NCI-H2171 (cell line): ENCODE measurements at places on chromosomes 11 and 22.

- DNase-seq, result no peak
Observed at GRCh38 chr11:115333949-115334348, 170.3 kb downstream of the CADM1 start.

GRCh38 chr11:130212431-130212961 lies 52.9 kb downstream of the ST14 start:
- DNase-seq, result no peak

DNA sequence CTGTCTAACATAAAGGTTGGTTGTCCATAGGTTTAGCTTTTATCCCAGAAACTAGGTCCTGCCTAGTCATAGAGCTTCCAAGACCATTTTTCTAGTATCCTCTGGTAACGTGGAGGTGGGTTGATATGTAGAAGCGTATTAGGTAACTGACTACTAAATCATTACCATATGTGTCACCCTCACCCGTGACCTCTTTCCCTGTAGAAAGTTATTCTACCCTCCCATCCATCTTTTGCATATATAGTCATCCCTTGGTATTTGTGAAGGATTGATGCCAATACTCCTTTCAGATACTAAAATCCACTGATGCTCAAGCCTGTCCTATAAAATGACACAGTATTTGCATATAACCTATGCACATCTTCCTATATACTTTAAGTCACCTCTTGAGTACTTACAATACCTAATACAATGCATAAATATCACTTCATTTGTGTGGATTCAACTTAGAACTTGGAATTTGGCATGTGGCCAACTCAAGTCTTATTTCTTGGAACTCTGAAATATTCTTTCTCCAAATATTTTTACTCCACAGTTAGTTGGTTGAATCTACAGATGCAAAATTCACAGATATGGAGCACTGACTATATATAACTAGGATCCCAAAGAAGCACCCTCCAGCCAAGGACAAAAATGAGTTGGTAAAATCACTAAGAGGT lies 497.0 kb upstream of the TENM4 start:
- DNase-seq, result no peak

DNA sequence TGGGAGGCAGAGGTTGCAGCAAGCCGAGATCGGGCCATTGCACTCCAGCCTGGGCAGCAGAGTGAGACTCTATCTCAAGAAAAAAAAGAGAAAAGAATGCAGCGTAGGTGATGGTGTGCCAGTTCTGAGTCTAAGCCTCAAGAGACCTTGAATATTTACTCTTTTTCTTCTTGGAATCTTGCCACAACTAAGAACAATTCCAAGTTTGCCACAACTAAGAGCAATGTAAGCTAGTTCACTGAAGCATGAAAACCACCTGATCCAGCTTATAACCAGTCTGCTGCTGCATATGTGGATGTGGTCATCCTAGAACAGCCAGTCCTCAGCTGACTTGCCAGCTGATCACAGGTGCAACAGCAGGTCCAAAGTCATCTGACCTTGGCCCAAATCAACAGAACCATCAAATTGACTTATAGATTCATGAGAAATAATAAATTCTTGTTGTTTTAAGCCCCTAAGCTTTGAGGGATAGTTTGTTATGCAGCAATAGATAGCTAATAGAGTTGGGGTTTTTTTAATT lies 25.4 kb upstream of the SEZ6L start:
- DNase-seq, result peak; percentile 39

GRCh38 chr11:61630089-61630488 lies 49.2 kb upstream of the SYT7 start:
- no peak for DNase-seq

GRCh38 chr11:65871811-65872548 lies 620 bp downstream of the EFEMP2 start:
- DNase-seq, result no peak

DNA sequence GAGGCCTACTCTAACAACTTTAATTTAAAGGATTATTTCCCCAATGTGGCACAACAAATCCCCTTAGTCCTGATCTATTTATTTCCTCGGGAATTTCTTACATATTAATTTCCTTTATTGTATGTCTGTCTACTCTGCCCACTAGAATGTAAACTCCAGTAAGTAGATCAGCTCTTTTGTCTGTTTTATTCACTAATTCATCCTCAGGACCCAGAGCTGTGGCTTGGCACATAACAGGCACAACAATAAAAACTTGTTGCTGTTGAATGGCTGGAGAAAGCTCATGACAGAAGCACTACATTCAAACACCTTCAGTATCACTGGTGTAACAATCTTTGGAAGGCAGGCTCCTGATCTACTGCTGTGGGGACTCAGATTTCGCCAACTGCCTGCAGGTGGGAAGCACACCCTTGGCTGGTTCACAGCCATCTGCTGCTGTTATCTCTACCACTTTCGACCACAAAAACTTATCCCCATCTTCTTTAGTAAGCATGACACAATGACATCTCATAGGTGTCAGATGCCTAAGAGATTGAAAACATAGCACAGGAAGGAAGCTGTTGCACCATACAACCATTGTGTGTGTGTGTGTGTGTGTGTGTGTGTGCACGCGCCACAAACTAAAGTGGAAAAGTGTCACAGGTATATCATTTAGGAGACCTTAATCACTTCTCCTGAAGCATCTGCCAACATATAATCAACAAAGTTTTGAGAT lies 11.9 kb downstream of the HIRA start:
- peak; percentile 61 for DNase-seq

- DNase-seq, result no peak
Observed at GRCh38 chr11:61613051-61613450, 32.2 kb upstream of the SYT7 start.

- no peak for DNase-seq
Observed at GRCh38 chr11:95548416-95548815, 241.2 kb downstream of the FAM76B start.

GRCh38 chr22:46214616-46215015 lies 35.5 kb downstream of the CDPF1 start:
- DNase-seq, result no peak

DNA sequence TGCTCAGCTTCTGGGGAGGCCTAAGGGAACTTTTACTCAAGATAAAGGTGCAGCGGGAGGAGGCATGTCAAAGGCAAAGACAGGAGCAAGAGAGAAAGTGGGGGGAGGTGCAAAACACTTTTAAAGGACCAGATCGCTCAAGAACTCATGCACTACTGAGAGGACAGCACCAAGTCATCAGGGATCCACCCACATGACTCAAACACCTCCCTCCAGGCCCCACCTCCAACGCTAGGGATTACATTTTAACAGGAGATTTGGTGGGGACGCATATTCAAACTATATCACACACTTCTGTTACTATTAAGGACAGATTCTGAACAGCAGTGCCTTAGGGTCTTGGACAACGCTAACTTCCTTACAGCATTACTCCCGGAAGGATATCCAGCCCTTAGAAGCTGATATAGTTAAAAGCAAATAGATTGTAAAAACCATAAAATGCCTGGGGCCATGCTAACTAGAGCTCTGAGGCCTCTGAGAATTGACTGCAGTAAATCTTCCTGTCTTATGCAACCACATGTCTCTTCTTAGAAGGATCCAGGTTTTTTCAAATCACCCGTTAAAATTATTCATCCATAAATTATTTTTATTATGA lies 16.7 kb upstream of the ZC3H12C start:
- no peak for DNase-seq

GRCh38 chr11:30730011-30730410 lies 143.9 kb upstream of the MPPED2 start:
- no peak for DNase-seq

DNA sequence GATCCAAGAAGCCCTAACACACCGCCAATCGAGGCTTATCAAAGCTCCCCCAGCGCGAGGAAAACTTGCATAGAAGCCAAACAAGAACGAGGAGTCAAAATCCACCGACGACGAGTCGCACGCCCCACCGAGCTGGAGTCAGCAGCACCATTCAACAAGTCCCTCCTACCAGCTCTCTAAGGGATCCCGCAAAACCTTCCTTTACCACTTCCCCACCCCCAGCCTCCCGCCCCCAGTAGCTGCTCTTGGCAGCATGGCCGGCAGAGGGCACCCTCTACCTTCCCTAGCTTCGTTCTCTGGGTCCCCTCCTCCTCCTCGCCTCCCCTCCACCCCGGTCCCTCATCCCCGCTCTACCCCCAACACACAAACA lies 1.4 kb downstream of the BDNF start:
- peak; percentile 34 for DNase-seq

- DNase-seq, result no peak
Observed at GRCh38 chr22:17471886-17472535, 91.3 kb upstream of the SLC25A18 start.

DNA sequence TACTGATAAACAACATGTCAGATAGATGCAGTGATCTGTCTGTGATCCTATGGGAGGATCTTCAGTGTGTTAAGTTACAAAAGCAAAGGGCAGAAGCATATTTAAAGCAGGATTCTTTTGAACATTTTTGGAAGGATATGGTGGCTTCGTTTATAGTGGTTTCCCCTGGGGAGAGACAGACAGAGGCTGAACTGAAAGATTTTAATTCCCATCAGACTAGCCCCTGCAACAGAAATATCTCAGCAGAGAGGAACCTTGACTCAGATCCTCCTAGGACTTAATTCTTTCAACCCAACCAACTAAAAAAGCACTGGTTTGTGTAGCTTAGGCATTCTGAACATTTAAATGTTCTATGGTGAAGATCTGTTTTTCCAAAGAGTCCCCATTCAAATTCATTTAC lies 5.7 kb downstream of the CLTCL1 start:
- DNase-seq, result no peak

DNA sequence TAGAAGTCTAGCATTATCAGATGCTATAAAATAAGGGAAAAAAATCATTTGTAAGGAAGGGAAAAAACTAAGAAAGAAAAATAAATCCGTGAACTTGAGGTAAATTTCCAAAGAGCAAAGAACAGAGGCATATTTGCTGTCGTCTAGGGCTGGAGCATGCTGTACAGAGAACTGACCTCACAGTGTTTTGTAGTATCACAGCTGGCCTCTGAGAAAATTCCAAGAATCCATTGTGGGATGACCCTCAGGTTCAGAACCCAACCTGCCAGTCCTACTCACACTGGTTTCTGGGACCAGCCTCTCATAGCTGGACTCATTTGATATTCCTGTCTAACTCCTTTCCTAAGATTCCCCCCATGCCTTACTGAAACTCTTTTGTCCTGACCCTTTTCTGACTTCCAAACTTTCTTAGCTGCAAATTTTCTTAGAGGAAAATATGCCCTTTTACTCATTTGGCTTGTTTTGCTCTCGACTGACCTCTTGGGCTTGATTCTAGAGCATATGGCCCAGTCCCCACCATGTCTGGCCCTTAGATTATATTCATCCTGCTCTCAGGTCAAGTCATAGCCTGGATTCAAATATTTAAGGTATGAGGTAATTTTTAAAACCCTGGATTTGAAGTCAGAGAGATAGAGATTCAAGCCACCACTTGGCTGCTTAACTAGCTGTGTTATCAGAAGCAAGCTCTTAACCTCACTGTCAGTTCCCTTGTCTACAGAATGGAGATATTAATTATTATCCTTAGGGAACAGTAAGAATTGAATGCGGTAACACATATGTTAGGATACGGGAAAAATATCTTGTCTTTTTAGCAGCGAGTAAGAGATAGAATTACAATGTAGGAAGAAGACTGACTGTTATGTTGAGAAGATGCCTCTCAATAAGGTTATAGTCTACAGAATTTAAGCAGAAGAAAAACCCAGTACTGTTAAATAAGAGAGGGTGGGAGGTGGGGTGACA lies 89.7 kb upstream of the KCNA4 start:
- DNase-seq, result no peak

GRCh38 chr11:90822996-90823395 lies 600.1 kb upstream of the CHORDC1 start:
- no peak for DNase-seq

DNA sequence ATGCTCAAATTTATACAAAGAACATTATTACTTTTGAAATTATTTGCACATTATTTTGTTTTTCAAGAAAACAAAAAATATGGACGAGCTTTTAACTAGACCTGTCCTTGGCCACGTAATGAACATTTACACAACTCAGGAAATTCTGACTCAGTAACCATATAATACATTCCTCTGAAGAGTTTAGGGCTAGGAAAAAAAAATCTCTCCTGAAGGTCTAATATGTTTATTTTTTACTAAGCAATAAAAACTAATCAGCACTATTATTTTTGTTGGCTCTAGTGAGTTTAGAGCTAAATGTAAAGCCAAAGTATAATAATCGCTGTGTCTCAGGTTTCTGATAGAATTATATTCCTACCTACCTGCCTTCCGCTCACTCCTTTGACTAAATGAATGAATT lies 187.5 kb downstream of the SWAP70 start:
- DNase-seq, result no peak

GRCh38 chr22:31075961-31076360 lies 5.2 kb upstream of the SMTN start:
- DNase-seq, result no peak

DNA sequence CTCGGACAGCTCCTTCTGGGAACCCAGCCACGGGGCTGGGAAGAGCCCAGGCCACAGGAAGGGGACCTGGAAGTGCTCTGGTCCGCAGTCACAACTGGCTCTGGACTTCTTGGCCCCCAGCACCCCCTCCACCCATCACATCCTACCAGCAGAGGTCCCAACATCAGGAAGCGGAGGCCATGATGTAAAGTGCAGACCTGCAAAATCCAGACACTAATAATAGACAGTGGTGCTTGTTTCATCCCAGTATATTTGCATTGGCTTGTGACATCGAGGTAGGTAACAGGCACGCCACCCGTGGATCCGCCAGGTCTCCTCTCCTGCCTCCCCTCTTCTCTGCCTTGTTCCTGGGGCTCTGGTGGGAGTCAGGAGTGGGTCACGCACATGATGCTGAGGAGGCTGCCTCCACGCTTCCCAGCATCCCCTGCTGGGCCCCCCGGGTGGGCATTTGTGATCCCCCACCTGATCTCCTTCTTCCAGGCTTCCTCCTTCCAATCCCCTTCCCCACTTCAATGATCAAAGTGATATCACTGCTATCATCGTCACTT lies 1454.0 kb downstream of the BRD1 start:
- no peak for DNase-seq

GRCh38 chr11:130585545-130585944 lies 137.1 kb downstream of the ADAMTS15 start:
- no peak for DNase-seq

- no peak for DNase-seq
Observed at GRCh38 chr11:64876835-64877341, 1.5 kb downstream of the EHD1 start.

DNA sequence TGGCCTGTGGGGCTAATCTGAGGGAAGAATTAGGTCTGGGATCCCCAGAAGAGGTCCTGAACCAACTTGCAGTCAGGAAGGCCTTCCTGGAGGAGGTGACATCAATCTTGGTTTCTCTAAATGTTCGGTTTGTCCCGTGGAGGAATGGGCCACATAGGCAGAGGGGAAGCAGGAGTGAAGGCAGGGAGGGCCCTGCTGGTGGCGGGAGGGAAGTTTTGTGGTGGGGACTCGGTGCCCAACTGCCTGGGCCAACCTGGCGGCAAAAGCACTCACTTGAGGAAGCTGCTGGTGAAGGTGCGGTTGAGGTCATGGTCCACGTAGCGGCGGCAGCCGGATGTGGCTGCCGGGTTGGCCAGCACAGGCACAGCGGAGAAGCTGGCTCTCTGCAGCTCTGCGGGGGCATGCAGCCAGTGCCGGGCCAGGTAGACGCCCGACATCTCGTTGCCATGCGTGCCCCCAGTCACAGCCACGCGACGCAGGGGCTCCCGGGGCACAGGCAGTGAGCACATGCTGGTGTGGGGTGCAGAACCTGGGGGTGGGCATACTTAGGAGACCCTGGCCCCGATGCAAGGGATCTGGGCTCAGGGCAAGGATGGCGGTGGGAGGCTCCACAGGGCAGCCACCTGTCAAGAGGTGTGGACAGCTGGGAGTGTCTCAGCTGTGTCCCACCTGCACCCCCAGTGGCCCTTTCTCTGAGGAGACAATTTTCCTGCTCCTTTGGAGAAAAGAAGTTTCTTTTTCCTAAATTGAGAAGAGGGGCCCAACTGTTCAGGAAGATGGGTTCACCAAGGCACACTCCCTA lies 3.8 kb downstream of the ACY3 start:
- no peak for DNase-seq
